CD4-positive, alpha-beta T cell treated with Interleukin-4 for 1 hour (primary cell): ENCODE measurements at places on chromosomes 2 and 18.

- no peak for DNase-seq
These were observed 436.2 kb upstream of the SMIM21 start for GRCh38 chr18:75863696-75864095.

DNA sequence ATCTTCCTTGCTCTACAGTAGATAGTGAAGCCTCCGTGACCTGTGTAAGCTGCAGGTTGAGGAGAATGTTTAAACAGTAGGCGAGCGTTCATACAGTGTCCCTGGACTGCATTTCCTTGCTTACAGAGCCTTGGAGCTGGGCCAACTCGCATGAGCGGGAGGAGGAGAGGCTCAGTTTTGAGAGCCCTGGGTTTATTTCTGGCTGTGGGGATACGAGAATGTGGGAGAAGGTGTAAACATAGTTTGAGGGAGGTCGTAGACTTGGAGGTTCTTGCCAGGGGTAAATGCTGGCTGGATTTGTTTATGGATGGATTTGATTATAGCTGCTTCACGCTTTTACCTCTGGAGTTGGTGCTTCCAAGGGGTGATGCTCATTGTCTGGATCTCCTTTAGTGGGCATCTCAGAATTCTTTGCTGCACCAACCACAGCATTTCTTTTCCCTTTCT is 20.8 kb downstream of the CRIM1 start:
- no peak for DNase-seq

- no peak for DNase-seq
These were observed 158.4 kb downstream of the LNPK start for GRCh38 chr2:175843625-175844024.

DNA sequence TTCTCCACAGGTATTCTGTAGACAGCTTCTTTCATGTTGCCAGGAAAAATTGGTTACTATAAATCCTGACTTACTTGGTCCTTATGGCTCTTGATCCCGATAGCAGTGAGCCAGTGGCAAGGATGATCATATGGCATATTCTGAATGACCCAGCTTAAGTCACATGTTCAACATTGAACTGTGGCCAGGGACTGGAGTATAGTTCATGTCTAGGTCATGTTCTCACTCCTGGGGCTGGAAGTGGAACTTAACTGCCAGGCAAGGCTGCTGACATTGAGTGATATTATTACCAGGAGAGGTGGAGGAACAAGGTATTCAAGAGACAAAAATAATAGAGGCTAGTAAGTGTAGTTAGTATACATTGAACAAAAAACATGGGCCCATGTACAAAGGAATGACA is 26.2 kb downstream of the R3HDM1 start:
- DNase-seq, result no peak

DNA sequence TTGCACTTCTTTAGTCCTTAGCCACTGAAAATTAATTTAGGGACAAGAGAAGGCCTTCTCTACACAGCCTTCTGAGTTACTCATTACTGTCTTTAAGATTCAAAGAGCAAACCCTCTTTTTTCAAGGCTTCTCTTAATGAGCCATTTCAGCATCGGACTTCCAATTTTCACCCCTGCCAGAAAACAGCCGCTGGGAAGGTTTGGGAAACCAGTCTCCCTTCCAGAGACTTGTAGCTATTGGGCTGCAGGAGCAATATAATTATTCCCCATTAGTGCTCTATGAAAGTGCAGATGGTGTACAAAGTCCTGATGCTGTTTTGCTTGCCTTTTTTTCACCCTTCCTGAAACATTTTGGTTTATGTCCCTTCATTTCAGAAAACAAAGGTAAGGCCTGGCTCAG is 79.3 kb downstream of the GPR39 start:
- no peak for DNase-seq

DNA sequence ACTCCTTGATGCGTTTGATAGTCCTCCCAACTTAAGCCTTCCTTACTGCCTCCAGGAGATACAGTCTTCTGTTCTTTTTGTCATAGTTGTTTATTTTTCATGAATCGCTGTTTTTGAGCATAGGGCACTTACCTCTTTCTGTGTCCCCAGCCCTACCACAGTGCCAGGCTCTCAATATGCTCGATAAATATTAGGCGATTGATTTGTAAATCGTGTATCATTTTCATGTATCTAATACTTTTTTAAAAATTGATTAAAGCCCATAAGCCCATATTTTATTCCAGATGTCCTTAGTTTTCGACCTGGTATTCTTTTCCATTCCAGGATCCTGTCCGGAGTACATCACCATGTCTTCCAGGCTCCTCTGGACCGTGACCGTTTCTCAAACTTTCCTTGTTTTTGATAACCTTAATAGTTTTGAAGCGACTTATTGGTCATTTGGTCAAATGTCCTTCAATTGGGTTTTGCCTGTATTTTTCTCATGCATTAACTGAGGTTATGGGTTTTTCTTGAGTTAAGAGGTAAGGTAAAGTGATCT is 444 bp upstream of the MMADHC start:
- no peak for DNase-seq

DNA sequence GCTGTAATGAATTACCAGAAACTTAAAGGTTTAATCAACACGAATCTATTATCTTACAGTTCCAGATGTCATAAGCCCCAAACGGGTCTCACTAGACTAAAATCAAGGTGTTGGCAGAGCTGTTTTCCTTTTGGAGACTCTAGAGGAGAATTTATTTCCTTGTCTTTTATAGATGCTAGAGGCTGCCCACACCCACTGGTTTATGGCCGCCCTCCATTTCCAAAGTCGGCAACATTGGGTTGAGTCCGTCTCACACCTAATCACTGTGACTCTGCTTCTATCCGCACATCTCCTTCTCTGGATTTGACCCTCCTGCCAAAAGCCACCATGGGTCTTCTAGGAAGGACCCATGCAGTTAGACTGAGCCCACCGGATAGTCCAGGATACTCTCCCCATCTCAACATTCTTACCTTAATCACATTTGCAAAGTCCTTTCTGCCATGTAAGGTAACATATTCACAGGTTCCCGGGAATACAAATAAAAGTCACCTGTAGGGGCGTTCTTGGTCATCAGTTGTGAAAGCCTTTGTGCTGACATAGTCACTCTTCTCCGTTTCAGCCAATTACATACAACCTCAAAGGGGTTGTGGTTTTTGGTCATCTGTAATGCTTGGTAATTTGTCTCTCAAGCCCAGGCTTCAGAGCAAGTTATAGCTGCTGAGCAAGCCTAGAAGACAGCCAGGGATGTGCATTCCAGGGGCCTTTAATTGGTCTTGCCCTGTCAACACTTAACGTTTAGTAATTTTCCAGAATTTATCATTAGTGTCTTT is 179.4 kb downstream of the ANTXR1 start:
- DNase-seq, result no peak

- no peak for DNase-seq
These were observed 26.0 kb downstream of the STK25 start for GRCh38 chr2:241482126-241482955.

DNA sequence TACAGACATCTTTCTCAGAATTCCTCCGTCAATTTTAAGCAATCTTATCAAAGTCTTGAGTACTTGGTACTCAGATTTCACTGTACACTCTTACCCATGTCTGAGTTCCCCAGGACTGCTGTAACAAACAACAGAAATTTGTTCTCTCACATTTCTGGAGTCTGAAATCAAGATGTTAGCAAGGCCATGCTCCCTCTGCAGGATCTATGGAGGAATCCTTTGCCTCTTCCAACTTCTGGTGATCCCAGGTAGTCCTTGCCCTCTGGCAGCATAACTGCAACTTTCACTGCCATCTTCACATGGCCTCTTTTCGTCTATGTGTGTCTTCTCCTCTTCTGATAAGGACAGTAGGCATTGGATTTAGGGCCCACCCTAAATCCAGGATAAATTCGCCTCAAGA is 17.1 kb upstream of the CACNB4 start:
- DNase-seq, result no peak

DNA sequence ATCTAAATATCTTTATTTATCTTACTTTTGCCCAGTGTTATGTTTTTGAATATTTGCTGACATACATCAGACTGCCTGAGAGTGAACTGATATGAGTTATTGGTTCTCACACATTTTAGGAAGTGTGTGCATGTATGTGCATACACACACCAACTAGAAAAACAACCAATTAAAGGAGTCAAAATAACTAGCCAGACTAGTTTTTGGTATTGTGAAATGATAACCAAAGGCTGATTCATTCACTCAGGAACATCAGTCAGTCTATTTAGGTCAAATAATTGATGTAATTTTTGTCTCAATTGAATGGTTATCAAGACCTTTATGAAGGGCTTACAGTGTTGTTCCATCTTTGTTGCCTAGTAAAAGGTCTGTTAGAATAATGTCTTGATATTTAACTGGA is 369.3 kb upstream of the VRK2 start:
- DNase-seq, result no peak

DNA sequence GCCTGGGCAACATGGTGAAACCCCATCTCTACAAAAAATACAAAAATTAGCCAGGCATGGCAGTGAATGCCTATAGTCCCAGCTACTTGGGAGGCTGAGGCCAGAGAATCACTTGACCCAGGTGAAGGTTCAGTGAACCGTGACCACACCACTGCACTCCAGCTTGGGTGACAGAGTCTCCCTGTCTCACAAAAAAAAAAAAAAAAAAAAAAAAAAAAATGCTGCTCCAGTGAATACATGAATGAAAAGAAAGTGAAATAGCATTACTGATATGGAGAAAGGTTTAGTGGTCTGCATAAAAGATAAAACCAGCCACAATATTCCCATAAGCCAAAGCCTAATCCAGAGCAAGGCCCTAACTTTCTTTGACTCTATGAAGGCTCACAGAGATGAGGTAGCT is 44.5 kb downstream of the METTL8 start:
- no peak for DNase-seq
